BE2C (cell line): ENCODE measurements at places on chromosomes 4 and X.

GRCh38 chr4:8594097-8595038 lies 1.8 kb downstream of the CPZ start:
- peak; percentile 75 for DNase-seq

DNA sequence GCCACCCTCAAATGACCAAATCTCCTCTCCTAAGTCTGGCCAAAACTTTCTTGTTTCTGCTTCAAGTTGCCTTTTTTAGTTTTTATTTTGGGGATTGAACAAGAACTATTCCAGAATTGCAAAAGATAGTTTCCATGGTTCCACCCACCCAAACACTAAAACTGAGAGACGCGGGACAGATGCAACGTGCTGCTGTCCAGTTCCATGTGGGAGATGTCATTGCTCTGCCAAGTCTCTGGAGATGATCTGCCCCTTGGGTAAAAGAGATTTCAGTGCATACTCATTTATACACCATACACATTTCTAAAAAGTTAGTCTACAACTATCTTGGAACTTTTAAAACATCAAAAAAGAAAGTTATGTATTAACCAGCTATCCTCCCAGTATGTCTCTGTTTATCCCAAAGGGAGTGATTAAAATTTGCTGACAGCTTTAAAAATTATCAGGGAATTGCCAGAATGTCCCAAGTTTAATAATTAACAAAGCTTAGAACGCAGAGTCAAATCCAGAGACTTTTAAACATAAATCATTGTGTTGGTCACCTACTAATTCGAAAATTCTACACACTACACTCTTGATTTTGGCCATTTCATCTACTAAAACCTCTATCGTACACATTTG lies 3.2 kb downstream of the MAOB start:
- DNase-seq = no peak

- DNase-seq = peak; percentile 61
Observed at GRCh38 chrX:15468036-15468435, 25.1 kb downstream of the PIR start.

DNA sequence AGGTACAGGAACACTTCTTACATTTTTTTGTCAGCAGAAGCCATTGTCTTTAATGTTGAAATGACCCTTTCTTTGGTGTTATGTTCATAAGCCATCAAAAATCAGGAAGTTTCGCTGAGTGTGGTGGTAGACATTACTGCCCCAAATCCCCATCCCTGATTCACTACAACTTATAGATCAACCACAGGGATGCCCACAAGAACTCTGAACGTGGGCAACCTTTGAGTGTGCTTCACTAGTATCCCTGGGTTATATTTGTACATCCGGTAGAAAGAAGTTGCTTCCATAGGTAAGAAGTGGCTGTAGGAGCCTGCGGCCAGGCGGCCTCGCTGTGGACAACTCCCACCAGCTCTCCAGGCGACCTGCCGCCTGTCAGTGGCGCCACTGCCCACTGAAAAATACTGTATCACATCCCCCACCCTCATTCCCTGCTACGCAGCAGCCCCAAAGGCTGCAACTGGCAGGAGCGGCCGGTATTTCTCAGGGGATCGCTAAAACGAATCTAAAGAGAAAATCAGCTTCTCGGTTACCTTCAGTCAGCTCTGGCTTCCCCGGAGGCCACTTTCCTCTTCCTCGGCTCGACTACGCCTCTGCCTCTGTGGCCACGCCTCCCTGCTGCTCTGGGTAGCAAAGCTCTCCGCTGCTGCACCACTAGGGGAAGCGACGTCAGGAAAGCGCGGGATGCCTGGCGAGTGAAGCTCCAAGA lies 13.9 kb upstream of the ETDC start:
- DNase-seq = peak; percentile 66

DNA sequence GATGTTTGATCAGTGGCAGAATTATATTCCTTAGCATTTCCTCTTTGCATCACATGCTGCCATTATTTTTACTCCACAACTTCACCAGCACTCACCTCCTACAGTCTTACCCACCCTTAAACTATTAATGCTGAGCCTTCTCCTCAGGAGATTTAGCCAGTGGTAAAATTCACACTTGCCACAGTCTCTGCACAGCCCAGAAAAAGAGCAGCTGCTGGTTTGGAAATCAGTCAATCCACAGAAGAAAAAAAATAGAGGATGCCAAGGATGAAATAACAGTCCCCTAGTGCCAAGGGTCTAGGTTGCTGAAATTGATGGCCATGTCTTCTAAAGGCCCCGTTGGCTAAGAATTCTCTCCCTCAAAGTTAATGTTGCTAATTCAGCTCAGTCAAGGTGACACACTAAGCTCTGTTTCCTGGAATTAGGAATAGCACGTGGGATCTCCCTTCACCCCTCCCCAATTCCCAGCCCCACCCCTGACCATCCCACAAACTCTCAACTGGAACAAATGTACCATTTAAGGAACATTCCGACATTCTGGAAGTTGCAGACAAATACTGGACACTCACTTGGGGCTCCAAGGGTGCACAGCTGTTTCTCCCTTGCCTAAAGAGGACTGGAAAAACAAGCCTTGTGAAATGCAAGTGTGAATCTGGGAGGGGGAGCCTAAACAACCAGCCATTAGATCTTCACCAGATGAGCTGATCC lies 5.7 kb downstream of the ATP1B4 start:
- DNase-seq = no peak

- no peak for DNase-seq
Observed at GRCh38 chr4:145034727-145035211, 63.2 kb downstream of the ANAPC10 start.

DNA sequence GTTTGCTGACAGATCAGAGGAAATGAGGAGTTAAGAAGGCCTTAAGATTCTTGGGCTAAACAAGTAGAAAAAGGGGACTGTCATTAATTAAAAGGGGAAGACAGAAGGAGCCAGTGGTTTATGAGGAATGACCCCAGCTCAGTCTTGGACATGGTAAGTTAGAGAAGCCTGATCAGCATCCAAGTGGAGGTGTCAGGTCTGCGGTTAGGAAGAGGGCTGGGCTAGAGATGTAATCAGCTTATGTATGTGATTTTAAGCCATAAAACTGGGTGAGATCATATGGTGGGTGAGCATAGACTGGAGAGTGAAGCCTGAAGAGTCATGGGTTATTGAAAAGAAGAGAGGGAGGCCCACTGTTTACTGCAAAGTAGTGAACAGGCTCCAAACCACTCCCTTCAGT lies 246.1 kb downstream of the NR3C2 start:
- DNase-seq = no peak

DNA sequence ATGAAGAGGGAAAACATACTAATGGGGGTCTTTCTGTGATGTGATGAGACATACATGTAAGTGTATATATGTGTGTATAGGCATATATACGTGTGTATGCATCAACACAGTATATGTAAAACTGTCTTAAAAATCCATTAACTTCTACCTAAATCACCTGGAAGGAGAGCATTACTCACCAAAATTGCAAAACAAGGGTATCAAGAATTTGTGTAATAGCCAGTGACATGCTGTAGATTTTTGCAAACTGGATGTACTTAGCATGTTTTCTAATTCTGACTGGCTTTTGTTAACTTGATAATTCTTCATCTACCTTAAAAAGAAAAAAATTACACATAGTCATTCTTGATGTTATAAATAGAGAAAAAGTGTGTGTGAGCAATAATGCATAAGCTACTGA lies 104.7 kb downstream of the PRRG1 start:
- DNase-seq = no peak

DNA sequence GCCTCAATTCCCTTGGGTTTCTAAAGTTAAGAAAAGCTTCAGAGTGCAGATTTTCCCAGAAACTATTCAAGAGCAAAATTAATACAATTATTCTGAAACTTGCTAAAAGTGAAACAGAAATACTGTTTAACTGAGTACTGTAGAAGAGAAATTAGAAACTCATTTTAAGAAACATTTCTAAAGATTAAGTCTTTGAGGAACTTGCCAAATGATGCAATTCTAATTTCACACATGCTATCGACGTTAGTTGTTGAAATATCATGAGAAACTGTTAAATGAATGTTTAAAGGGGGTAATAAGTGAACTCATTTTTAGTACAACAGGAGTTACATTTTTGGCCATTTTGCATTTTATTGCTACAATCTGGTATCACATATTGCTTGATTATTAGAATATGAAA lies 125.3 kb upstream of the MAOA start:
- no peak for DNase-seq

DNA sequence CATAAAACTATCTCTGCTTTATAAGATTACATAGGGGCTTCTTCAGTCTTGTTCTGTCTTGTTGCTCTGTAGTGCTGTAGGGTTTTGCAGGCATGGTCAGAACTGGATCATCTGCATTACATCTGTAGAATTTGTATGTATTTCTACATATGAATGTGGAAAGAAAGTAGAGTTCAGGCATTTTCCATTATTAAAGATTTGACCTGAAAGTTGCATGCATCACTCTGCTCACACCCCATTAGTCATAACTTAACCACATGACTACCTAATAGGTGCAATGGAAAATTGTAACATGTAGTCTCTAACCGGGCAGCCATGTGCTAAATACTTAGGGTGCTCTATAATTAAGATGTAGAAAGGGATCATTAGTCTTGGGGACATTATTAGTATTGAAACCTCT lies 45.7 kb upstream of the AGA start:
- DNase-seq = no peak

GRCh38 chr4:53786632-53787031 lies 195.3 kb upstream of the LNX1 start:
- DNase-seq = no peak

DNA sequence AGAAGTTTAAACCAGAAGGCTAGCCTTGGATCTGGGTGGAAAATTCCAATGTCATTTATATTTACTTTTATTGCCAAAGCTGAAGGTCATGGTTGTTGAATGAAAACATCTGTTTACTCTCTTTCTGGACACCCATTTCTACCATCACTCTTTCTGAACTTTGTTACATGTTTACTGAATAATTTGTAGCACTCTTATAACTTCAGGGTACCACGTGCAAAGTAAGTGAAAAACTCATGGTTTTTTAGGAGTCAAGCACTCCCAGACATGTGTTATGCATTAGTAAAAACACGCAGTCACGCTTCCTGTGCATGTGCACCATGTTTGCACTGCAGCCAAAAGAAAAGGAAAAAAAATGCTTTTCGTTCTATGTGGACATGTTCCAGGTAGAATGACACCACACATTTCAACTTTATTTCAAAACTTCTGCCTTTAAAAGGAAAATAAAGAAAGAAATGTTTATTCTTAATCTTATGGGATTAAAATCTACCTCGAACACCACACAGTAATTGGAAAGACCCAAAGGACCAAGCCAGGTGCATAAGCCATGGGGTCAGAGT lies 31.4 kb upstream of the ADH1C start:
- no peak for DNase-seq

DNA sequence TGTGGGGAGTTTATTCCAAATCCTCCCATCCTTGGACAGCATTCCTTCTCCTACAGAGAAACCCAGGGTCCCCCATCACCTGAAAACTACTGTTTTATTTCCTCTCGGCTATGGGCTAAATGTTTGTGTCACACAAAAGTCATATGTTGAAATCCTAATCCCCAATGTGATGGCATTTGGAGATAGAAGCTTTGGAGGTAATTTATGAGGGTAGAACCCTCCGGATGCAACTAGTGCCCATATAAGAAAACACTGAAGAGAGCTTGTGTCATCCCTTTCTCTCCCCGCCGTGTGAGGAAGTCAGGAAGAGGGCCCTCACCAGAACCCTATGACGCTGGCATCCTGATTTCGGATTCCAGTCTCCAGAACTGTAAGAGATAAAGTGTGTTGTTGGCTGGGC lies 127.8 kb upstream of the NOCT start:
- DNase-seq = no peak

DNA sequence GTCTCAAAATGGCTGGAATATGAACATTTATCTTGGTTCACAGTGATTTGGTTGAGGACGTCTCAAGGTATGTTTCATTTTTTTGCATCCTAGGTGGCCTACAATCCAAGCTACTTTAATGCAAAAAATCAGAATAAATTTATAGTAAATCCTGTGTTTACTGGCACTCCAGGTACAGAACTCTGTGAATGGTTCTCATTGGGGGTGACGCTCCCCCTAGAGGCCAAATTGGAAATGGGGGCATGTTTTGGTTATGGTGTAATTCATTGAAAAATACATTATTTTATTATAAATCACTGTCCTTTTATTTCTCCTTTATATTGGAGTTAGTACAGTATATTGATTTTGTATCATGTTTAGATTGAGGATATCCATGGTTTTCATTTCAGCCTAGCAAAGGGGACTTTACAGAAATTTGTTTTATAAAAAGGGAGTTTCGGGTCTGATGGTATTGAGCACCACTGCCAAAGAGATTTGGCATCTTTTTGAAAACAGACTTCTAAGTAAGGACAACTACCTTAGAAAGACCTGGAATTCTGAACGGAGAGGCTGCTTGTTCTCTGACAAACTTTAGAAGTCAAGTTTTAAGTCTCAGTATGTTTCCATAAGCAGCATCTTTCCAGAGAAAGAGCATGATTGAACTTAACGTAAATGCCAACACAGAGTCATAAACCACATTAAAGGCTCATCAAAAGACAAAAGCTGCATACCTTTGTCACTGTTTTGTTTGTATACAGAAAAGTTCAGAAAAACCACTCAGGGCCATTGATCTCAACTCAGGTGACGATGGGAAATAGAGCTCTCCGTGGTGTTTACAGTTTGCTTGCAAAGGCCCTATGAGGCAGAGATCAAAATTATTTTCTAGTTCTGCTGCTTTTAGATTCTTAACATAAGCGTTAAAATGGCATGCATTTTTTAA lies 19.4 kb downstream of the MTM1 start:
- peak; percentile 28 for DNase-seq

GRCh38 chr4:86496094-86497080 lies 97.7 kb upstream of the PTPN13 start:
- DNase-seq = peak; percentile 40

DNA sequence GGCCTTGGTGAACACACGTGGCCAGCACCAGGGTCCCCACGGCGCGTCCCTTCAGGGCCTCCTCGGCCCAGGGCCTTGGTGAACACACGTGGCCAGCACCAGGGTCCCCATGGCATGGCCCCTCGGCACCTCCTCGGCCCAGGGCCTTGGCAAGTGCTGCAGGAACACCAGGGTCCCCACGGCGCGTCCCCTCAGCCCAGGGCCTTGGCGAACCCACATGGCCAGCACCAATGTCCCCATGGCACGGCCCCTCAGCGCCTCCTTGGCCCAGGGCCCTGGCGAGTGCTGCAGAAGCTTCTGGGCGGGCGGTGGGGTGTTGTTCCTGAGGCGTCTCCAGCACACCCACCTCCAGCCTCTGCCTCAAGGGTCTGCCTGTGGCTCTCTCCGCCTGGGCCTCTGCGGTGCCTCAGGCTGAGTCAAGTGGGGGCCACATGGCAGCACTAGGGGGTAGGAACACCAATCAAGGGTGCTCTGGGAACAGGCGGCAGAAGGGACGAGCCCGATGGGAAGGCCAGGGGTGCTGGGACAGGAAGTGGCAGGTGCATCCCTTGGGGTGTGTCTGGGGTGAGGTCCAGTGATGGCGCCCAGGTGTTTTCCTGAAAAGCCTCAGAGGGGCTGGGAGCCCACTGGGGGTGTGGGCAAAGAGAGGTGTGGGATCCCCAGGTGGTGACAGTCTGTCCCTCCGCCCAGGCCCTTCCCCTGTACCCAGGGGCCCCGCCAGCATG lies 41.8 kb upstream of the CPLX1 start:
- no peak for DNase-seq

DNA sequence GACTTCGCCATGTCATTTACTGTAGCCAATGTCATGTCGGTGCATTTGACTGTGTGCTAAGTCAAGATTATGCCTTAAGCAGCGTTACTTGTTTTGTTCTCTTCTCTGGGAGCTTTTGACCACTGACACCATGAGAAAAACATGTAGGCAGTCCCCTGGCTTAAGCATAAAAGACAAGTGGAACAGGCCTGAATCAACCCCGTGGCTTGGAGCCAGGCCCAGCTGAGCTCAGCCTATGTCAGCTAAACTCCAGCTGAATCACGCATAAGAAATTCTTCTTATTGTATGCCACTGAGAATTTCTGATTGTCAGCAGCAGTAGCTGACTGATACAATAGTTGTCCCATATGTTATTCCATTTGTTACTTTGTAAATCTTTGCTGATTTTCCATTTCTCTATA lies 261.9 kb downstream of the CBLL2 start:
- DNase-seq = no peak
